Breast epithelium (tissue), 4 donors: ENCODE measurements at places on chromosomes 12 and 14. TPM values are rescaled to one million over a fixed set of nuclear protein-coding genes. Genes with fewer than 3 reads are reported as not detected.
A peak's percentile ranks its signal among the peaks of the same experiment; 100 is the strongest.

The MAP3K9 gene
- total RNA-seq: 3.3 TPM

DNA sequence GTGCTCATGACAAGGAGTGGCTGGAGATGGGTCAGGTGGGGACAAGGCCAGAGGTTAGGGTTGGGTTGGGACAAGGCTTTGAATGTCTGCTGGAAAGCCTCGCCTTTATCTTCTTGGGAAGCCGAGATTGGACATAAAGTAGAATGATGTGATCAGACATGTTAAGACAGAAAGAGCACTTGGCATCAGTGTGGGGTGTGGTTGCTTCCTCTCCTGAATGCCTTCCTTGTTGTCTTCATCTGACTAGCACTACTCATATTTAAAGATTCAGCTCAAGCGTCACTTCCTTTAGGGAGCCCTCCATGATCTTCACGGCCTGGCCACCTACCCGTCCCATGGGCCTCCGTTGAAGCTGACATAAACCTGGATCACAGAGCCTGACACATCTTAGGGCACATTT lies 14.8 kb upstream of the C12orf75 start:
- H3K4me1 ChIP-seq: no peaks in the 10 kb centered on the region
- H3K36me3 ChIP-seq: no peaks in the 10 kb centered on the region
- no peak overlapping the region for H3K27ac ChIP-seq
- DNase-seq: no peak

The YLPM1 gene
- 97.0 TPM for total RNA-seq

GRCh38 chr14:101824339-101824727 lies 62.8 kb downstream of the PPP2R5C start:
- H3K36me3 ChIP-seq: no peaks in the 10 kb centered on the region
- H3K4me3 ChIP-seq: peak overlapping the region; percentile 24
- H3K27ac ChIP-seq: peak overlapping the region; percentile 79

GRCh38 chr12:81530352-81530751 lies 228.8 kb downstream of the PPFIA2 start:
- no peaks in the 10 kb centered on the region for H3K27me3 ChIP-seq
- H3K4me3 ChIP-seq: no peak overlapping the region
- no peak overlapping the region for H3K27ac ChIP-seq
- DNase-seq: no peak

GRCh38 chr12:76288218-76288617 lies 60.0 kb downstream of the BBS10 start:
- no peak overlapping the region for H3K4me3 ChIP-seq
- no peaks in the 10 kb centered on the region for H3K4me1 ChIP-seq
- no peaks in the 10 kb centered on the region for H3K27me3 ChIP-seq
- DNase-seq: no peak
